ENCODE measurements at places on chromosomes 4 and X. TPM values are rescaled to one million over a fixed set of nuclear protein-coding genes. Genes with fewer than 3 reads are reported as not detected.
A peak's percentile ranks its signal among the peaks of the same experiment; 100 is the strongest.

GRCh38 chrX:39640866-39641265, 456.9 kb downstream of the BCOR start:
- no peak for DNase-seq
- no peak overlapping the region for H3K27ac ChIP-seq
- H3K36me3 ChIP-seq, result no peaks in the 10 kb centered on the region

DNA sequence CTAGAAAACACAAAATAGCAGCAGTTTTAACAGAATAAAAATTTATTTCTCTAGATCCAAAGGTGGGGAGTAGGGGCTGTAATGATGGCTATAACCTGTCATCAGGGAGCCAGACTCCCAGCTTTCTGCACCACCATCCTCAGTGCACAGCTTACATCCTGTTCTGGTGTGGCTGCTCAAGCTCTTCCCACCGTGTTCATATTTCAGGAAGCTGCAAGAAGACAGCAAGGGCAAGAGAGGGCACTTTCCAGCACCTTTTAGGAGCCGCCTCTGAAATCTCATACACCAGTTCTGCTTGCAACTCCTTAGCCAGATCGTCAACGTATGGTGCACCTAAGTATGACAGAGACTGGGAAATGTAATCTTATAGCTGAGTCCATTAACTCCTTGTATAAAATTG, 253.7 kb downstream of the CENPC start:
- H3K27me3 ChIP-seq, result no peaks in the 10 kb centered on the region
- no peak overlapping the region for H3K27ac ChIP-seq
- no peak overlapping the region for H3K4me3 ChIP-seq
- peaks cover 6% of the 10 kb centered on the region for H3K4me1 ChIP-seq

GRCh38 chr4:77273412-77273811, 116.4 kb downstream of the CCNG2 start:
- peak overlapping the region; percentile 22 for H3K27ac ChIP-seq
- H3K4me3 ChIP-seq, result no peak overlapping the region
- H3K27me3 ChIP-seq, result no peaks in the 10 kb centered on the region
- no peak for DNase-seq
- no peaks in the 10 kb centered on the region for H3K36me3 ChIP-seq

- no peaks in the 10 kb centered on the region for H3K27me3 ChIP-seq
- no peaks in the 10 kb centered on the region for H3K4me1 ChIP-seq
- no peak overlapping the region for H3K4me3 ChIP-seq
- H3K27ac ChIP-seq, result no peak overlapping the region
- H3K36me3 ChIP-seq, result no peaks in the 10 kb centered on the region
Observed at GRCh38 chrX:110050901-110051300, 48.0 kb downstream of the TMEM164 start.

- DNase-seq, result no peak
- H3K27me3 ChIP-seq, result no peaks in the 10 kb centered on the region
- no peak overlapping the region for H3K4me3 ChIP-seq
- no peaks in the 10 kb centered on the region for H3K4me1 ChIP-seq
- H3K36me3 ChIP-seq, result no peaks in the 10 kb centered on the region
- no peak overlapping the region for H3K27ac ChIP-seq
Observed at GRCh38 chrX:74445099-74445498, 23.8 kb downstream of the SLC16A2 start.

DNA sequence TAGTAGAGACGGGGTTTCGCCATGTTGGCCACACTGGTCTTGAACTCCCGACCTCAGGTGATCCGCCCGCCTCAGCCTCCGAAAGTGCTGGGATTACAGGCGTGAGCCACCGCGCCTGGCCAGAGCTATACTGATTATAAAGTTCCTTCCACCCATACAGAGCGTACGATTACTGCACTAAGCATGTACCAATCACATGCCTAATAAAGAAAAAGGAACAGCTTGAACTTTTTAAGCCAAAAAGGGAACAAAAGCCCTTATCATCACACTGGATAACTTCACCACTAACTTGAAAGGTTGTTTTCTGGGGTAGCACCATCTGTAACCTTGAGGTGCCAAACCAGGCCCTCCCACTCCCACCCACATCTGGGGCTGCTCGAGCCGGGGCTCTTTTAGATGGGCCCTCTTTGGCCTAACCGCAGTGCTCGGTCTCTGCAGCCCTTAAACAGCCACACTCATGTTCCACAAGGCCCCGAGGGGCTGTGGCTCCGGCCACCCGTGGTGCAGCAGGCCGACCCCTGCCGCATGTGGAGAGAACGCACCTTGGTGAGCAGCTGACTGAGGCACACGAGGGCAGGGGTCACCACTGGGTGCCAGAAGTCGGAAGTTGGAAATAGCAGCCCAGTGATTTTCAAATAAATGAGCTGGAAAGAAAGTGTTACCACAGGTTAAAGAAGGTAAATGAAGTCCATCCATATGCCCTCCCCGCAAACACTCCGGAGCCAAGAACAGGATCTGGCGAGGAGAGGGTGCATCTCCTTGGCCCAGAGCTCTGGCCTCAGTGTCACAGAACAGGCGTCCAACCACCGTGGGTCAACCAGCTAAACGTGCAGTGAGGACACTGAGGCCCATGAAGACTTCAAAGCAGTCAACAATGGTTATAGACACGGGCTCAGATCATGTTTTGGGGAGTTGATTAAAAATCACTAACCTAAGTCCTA, 18.4 kb downstream of the NOP14 start:
- no peak overlapping the region for H3K4me3 ChIP-seq
- H3K4me1 ChIP-seq, result peaks cover 12% of the 10 kb centered on the region
- H3K36me3 ChIP-seq, result peaks cover 100% of the 10 kb centered on the region

Gene APLN
- total RNA-seq, result 0.13 TPM

Gene POF1B
- 139 TPM for total RNA-seq

Gene USO1
- 53.2 TPM for total RNA-seq

Gene PFKFB1
- 0.64 TPM for total RNA-seq
